ENCODE measurements at places on chromosomes 13 and 19.

GRCh38 chr13:93234459-93234858 lies 7.9 kb downstream of the GPC6 start:
- DNase-seq: no peak

- DNase-seq: no peak
Measured at GRCh38 chr19:53657330-53657729, 25.5 kb downstream of the DPRX start.

DNA sequence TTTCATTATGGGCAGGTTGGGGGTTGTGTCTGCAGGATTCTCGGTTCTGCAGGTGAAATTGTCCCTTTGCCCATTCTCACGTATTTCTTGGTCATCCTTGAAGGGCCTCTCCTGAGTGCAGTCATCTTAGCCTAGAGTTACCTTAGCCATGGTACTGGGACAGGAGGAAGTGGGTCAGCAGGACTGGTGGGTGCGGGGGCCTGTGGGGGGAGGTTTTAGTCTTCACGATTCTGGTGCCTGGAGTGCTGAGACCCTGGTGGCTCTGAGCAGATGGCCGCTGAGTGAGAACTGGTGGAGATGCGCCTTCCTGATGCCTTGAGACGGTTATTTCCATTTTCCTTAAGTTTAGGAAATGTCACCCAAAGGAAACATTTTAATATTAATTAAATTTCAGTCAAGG lies 11.8 kb downstream of the COL4A2 start:
- DNase-seq: no peak

GRCh38 chr13:46321494-46322225 lies 65.4 kb downstream of the RUBCNL start:
- peak; percentile 59 for DNase-seq

DNA sequence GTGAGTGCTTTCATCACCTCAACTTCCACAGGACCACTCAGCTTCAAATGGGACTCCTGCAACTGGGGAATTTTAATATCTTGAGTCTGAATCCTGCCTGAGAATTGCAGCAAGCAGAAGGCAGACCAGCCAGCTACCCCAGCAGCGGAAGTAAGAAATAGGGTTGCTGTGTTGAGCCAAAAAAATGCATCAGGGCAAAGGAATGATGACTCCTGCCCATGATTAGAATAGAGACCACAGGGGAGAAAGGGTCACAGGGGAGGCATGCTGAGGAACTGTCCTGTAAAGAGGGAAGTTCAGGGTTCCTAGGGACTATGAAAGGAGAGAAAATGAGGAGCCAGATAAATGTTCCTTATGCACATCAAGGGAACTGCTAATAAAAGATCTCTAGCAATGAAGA lies 370.2 kb downstream of the KCTD12 start:
- no peak for DNase-seq

- no peak for DNase-seq
Measured at GRCh38 chr13:111385183-111385857, 64.9 kb downstream of the TEX29 start.

DNA sequence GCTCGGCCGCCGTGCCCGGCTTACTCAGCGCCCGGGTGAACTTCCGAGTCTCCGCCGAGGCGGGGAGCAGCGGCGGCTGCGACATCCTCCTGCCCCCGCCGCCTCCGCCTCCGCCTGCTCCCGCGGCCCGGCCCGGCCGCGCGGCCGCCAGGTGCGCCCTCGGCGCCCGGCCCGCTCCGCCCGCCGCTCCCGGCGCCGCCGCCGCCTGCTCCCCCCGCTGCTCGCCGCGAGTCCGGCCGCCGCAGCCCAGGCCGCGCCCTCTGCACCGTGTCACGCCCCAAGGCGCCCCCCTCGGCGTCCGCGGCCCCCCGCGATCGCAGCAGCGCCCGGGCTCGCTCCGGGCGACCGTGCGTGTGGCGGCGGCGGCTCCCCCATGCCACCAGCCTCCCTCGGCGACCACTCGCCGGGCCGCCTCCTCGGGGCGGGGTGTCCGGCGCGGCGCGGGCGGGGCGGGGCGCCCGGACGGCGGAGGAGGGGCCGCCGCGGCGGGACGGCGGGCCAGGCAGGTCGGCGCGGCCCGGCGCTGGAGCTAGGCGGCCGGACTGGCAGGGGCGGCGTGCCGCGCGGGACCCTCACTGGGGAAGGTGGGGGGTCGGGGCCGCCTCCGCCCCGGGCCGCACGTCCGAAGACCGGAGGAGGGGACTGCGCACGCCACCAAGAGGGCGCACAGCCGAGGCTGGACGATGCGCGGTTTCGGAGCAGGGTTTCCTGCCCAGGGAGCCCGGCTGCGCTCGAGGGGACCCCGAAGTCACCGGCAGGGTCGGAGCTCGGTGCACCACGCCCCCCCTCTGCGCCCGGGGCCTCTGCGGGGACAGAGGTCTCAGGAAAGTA lies 108.6 kb upstream of the DOCK9 start:
- peak; percentile 78 for DNase-seq

- no peak for DNase-seq
Measured at GRCh38 chr13:104833221-104833620, 1702.2 kb downstream of the EFNB2 start.

DNA sequence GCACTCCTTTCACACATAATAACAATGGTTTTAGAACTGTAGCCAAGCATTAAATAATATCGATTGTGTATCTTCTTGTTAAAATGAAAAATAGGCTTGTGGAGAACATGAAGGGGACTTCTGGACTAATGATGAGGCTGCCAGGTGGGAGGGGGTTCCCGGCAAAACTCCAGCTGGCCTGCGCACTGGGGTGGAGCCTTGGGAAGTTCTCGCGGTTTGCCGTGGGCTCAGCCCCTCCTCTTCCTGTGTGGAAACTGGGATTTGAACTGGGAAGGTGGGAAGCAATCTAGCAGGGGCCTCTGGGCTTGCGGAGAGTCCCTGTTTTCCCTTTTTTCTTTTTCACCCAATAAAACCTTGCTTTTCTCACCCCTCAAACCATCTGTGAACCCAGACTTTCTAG lies 113.7 kb upstream of the SLITRK1 start:
- DNase-seq: no peak

- no peak for DNase-seq
Measured at GRCh38 chr13:97724450-97724849, 229.0 kb upstream of the IPO5 start.

DNA sequence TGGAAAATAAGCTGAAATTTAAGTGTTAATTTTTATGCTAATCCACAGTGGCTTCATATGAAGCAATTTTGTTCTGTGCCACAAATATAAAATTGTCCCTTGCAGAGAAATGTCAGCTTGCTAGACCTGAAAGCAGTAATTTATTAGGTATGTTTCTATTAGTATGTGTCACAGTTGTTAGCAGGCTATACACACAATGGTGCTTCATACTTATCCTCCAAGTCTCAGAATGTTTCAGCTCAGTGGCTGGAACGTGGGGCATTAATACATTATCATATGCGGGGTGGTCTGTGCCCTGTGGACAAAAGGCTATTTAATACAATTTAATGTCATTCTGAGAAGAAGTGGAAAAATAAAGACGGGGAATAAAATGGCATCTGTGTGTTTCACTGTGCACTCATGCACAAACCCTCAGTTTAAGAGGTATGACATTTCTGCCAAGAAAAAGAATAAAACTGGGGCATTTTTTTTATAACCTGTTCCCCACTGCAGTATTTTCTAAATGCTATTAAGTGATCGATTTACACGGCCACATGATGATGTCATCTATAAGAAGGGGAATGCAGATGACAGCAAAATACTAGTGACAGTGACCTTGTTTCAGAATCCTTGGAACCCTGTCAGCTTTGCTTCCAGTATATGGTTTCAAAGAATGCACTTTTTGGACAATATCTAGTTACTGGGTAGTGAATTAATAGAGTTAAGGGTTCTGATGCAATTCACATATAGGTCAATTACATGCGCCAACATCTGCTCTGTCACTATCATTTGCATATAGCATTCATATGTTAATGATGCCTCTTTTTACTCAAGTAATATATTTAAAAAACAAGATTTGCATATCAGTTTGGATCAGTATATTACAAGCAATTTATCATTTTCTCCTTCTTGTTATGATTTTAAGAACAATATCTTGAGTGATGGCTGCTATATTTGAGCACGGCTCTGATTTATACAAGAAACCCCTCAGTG lies 21.2 kb upstream of the ZNF536 start:
- no peak for DNase-seq

DNA sequence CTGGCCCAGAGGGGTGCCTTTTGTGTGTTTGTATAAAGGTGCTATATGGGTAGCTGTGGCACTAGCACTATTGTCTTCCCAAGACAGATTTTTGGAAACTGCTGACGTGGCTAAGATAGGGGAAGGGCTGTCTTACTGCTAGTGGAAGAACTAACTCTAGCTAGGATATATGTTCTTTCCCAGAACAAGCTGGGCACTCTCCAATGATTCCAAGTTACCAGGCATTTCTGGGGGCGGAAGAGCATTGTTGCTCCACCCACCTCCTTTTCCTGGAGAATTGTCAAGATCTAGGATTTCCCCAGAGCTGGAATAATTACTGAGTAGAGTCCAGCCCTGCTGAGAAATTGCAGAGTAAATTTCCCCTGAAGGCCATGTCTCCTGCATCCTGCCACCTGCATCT lies 408.3 kb downstream of the KLF5 start:
- DNase-seq: no peak

DNA sequence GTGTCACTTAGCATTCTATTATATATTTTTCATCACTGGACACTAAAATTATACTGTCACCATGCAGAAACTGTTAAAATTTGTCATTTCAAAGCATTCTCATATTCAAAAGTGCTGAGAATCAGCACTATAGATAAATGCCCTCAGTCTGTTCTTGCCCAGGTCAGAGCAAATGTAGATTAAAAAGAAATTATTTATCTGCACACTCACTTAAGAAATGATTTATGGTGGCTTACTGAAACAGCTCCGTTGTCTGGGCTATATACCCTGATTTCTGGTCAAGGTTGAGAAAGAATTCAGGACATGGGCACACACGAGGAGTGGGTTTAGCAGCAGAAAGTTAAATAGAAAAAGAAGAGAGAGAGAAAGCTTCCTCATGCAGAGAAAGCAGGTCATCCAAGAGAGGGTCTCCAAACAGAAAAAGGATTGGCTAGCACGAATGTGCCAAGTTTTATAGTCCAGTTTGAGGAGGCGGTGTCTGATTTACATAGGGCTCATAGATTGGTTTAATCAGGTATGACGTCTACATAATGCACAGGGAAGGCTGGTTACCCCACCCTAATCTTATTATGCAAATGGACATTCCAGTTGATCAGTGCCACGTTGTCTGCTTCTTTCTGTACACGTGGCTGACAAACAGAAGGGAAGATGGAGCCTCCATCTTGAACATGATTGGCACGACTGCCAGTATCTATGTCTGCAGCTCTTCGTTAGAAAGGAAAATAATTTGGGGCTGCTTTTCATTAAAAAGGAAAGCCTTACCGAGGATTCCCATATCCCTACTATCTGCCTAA lies 47.3 kb upstream of the N4BP2L1 start:
- no peak for DNase-seq

GRCh38 chr13:76711550-76712182 lies 174.5 kb downstream of the KCTD12 start:
- no peak for DNase-seq

GRCh38 chr13:60645676-60646075 lies 248.7 kb downstream of the TDRD3 start:
- no peak for DNase-seq

Measured in stimulated activated CD4-positive, alpha-beta T cell treated with anti-CD3 and anti-CD28 coated beads, Interleukin-2, amount 100 ng/mL, for 4 hours (primary cell).